ENCODE measurements at places on chromosomes 7 and 10.

DNA sequence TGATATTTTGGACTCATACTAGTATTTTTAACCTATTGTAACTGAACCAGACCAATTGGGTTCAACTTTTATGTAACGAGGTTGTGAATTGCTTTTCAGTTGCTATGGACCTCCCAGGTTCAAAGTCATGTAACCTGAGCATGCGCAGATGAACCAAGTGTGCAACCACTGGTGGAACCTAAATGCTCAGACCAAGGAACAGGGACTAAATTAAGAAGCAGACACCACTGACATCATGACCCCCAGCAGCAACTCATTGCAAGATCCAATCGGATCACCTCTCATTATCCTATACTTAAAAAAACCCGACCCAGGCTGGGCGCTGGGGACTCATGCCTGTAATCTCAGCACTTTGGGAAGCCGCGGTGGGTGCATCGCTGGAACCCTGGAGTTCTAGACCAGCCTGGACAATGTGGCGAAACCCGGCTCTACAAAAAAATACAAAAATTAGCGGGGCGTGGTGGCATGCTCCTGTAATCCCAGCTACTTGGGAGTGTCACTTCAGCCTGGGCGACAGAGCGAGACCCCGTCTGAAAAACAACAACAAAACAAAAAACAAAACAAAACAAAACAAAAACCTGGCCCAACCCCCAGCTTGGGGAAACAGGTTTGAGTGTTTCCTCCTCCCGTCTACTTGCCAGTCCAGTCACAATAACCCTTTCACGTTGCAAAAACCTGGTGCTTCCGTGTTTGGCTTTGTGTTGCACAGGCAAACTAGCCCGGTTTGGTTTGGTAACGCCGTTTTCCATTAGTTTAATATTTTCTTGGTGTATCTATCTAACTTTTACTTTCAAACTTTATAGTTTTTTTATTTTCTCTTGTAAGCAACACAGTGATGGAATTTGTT is 11.3 kb upstream of the ZNF518A start:
- DNase-seq: peak; percentile 98

GRCh38 chr10:43965918-43966570 is 317.4 kb upstream of the ZNF32 start:
- no peak for DNase-seq

DNA sequence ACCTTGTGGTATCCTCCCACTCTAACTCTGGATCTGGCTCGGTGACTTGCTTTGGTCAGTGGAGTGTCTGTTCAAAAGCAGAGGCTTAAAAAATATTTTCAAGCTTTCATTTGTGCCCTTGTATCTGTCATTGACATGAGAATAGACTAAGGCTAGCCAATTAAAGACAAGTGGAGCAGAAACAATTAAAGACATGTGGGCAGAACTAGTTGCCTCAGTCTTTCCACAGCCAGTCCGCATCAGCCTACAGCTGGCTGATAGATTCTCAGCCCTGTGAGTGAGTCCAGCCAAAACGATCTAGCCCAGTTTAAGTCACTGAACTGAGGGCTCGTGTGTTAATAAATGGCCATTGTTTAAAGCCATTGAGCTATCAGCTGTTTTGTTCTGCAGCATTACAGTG is 185.2 kb upstream of the DGKB start:
- no peak for DNase-seq

- DNase-seq: no peak
These were observed 38.7 kb downstream of the CALML3 start for GRCh38 chr10:5563321-5563961.

DNA sequence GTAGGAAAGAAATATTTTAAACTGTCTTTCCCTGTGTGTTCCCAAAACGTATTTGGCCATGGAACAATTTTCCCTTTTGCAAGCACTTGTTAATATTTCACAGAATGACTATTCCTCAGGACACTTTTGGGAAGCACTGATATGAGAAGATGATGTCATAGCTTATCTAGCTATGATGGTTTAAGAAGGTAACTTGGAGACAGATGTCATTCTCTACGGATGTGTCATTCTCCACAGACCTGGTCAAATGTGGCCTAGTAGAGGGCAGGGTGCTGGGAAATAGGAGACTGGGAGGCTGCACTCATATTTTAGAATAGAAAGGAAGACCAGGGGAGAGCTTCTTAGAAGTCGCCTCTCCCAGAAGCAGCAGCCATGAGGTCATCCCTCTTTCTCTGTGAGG is 220.7 kb upstream of the GLI3 start:
- no peak for DNase-seq

DNA sequence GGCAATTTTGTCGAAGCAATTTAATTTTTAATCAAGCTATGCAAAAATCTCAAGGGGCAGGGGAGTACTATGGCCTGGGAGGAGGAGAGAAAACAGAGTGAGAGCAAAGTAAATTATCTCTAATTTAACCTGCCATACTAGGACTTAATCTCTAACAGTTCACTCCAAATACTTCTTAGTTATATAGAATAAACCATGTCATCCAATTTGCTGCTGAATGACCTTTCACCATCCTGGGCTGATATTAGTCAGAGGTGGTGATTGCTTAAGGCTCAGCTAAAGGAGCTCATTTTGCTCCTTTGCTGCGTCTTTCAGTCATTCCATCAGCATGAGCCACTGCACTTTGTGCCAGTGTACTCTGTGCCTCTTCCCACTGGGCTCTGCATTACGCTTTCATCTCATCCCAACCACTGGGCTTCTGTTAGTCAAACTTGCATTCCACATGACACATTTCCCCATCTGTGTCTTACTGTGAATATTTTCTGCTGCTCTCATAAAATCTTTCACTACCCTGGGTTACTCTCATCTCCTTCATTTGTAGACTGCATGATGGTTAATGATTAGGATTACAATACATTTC is 84.3 kb downstream of the CD36 start:
- DNase-seq: peak; percentile 98

- no peak for DNase-seq
These were observed 73.7 kb downstream of the PLPP4 start for GRCh38 chr10:120530699-120531098.

DNA sequence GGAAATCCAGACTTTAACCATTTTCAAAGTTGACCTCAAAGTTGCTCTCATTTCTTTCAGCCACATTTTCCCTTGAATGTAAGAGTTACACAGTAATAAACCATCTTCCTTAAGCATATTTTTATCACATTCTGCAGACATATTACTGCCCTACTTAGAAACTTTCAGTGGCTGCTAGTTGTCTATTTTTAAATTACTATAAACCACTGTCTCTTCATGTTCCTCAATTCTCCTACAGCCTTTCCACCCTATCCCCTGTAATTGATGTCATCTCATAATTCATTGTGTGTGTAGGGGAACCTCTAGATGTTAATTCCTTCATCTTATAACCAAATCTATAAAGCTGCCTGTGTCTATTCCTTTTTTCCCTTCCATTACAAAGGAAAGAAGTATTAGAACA is 78.1 kb upstream of the STRIP2 start:
- no peak for DNase-seq

- no peak for DNase-seq
These were observed 50.9 kb downstream of the CCDC3 start for GRCh38 chr10:12950583-12951128.

DNA sequence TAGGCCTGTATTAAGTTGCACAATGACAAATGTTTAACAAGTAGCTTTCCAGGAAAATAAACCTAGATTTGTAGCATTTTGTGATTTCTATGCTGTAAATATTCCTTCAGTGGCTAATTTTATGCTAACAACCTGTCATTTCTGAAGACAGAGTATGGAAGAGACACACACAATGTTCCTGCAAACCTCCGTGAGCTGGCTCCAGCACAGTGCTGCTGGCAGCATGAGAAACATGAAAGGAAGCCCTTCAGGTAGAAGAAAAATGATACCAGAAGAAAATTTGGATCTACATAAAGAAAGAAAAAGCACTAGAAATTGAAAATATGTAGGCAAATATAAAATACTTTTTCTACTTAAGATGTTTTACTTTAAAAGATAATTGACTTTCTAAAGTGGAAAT is 69.5 kb upstream of the CTTNBP2 start:
- DNase-seq: no peak

DNA sequence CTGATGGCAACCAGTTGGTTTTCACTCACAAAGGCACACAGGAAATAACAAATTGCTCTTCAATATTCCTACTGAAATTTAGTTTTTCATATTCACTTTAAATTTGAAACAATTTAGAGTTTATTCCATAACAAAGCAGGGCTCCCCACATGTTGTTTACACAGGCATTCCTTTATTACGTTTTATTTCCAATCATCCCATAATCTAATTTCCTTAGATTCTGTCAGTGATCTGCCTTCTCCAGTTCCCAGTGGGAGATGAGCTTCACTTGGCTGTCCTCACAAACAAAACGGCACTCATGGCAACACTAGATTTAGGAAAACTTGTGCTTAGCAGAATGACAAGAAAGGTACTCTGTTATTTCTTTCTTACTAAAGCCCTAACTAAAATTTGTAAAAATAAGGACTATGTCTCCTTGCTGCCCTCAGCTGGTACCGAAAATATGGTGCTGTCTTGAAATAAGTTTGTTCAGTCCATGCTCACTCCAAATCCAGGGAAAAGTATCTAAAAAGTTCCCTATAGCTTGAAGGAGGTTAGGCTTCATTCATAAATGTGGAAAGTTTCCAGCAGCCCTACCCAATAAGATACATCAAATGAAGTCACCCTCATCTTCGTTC is 23.0 kb downstream of the PHYH start:
- DNase-seq: no peak

GRCh38 chr10:104642658-104643302 is 1.7 kb downstream of the SORCS3 start:
- no peak for DNase-seq

Measured in HCT116 (cell line).